ENCODE measurements at places on chromosomes 1 and 21.

- no peak for DNase-seq
Measured at GRCh38 chr1:223248770-223249140, 105.7 kb upstream of the TLR5 start.

DNA sequence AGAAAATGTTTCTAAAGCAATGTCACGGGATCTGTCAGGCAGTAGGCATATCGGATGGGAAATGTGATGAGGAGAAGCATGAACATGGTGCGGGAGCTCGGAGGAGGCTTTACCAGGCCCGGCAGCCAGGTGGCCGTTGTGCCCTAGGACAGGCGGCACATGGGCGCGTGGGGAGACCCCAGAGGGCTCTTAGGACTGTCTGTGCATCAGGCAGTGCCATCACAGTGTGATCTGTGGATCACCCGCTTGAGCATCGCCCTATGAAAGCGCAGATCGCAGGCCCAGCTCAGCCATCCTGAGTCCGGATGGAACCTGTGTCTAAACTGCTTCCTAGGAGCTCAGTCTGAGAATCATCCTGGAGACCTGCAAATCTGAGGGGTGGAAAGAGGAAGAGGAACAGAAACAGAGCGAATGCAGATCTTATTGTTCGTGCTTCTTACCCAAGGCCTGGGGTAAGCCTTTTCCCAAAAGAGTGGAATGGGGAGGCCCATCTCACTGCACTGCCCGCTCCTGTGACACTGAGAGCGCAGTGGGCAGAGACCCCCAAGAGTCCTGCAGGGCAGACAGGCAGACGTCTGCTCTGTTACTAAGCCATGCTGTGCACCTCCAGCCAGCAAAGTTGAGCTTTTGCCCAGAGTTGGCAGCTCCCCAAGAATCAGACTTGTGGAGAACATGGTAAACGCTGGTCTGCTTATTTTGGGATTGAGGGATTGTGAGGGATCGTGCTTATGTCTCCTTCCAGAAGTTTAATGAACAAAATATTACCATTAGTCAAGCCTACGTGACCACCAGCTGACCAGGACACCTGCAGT, 251.0 kb downstream of the RHOU start:
- peak; percentile 65 for DNase-seq

DNA sequence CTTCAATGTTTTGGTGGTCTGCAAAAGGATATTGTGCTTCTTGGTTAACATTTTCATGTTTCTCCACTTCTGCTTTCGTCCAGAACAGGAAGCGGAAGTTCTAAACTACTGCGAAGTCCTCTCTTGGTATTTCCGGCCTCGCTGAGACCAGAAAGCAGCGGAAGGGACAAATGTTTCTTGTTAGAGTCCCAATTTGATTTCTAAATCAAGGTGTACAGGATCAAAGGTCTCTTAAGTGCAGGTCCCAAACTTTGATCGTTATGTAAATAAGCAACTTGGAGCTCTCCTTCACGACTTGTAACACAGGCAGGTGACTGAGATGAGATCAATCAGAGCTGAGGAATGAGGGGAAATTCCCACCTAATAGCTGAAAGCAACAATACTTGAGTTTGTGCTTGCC, 40.1 kb upstream of the HMCN1 start:
- no peak for DNase-seq

DNA sequence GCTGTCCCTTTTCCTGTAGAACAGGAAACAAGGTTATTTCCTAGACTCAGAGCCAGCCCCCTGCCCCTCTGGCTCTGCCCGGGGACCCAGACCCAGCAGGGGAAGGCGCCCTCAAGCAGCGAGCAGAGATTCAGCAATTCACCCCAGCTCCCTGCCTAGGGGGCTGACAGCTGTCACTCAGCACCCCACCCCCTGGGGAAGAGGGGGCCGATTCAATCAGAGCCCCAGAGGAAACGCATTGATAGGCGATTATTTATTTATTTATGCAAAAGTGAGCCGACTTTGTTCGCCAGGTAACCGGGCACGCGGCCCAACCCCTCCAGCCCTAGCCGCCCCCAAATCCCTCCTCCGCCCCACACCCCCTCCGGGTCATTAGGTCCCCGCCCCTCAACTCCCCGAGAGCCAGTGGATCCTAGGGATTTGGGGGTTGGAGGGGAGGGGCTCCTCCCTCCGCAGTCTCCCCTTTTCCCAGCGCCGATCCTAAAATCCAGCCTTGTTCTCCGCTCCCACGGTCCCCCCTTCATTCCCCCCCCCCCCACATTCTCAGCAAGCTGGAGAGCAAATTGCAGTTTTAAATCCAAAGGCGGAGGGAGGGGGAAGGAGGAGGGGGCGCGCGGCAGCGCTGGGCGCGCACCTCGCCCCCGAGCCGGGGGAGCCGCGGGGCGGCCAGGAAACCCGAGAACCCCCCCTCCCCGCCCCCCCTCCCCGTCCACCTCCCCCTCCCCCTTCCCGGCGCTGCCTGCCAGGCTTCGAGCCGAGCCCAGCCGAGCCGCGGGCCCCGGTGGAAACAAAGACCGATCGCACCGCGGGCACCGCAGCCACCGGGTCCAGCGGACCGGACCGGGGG, 1.3 kb downstream of the AHDC1 start:
- DNase-seq, result peak; percentile 58

DNA sequence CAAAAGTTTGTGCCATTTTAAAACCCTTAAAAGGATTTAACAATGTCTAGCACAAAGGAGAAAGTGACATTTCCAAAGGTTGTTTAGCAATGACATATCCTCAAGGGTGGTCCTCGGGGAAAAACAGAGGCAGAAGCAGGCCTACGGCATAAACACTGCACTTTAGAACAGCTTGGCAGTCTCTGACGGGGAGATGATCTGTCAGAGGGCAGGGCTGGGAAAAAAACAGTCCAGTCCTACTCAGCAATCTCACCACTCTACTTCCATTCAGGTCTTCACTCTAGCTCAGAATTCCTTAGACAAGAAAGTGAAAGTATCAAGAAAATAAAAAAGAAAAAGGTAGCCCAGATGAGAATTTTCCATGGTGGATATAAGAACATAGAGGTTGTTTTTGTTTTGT, 4.1 kb downstream of the CRYZ start:
- no peak for DNase-seq

DNA sequence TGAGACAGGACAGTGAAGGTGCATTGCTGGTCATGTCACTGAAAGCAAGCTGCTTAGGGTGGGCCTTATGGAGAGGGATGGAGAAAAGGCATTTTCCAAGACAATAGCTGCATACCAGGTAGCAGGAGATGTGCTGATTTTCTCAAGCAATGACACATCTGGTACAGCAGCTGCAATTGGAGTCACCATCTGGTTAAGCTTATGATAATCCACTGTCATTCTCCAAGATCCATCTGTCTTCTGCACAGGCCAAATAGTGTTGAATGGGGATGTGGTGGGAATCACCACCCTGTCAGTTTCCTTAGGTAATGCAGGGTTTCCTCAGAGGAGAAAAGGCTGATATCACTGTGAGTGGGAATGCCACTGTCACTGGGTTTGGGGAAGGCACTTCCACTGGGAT, 54.6 kb downstream of the ADSS2 start:
- DNase-seq, result no peak

DNA sequence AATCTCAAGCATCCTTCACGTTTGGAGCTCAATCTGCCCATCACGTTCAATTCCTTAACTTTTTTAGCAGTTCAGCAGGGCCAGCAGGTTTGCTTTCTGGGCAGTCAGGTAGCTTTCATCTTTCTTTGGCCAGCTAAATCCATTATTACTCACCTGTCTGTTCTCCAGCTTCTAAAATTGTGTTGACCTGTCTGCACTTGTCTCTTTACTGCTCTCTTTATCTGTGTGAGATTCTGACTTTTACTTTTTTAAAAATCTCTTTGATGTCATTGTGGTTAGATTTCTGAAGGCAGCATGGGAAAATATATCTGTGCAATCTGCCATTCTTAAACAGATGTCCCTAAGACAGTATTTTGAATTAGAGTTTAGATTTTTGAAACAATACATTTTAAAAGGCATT, 24.9 kb upstream of the CYYR1 start:
- DNase-seq, result no peak

DNA sequence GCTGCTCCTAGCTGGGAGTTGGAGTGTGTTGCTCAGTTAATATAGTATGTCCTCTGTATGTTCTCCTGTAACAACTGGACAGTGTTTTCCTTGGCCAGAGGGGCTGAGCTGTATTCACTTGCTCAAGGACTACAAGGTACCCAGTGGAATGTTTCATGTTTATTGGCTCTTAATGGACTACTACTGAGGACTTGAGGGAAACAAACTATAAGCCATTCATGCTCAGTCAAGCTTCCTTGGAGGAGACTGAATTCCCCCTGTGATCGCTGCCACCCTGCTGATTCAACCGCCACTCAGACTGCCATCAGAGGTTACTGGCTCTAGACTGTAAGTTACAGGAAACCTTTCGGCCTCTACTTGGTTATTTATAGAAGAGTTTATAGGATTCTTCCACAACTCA, 166.6 kb downstream of the ZC3H11B start:
- DNase-seq, result no peak

DNA sequence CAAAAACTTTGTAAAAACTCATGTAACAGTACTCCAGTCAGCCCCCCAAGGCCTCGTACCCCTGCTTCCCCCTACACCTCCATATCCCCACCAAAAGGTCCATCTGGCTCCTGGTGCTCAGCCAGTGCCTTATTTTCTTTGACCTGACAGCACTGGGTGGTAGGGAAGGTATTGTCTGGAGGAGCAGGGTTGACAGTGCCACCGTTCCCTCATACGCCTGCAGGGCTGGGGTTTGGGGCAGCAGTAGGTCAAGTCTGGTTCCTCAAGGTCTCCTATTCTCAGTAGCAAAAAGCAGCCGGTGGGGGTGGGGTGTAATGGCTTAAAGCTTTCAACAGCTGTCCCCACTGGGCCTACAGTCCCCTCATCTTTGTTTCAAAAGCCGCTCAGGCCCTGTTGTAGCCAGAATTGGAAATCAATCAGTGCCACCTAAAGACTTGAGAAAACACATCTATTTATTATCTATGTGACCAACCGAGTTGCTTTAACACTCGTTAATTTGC, 25.3 kb upstream of the TTF2 start:
- DNase-seq, result no peak

- DNase-seq, result peak; percentile 96
Measured at GRCh38 chr1:205321162-205321958, at the start of gene NUAK2. TSS of gene NUAK2 (minus strand) at chr1:205321745. CDS start at chr1:205321628, 117 bp downstream.

- no peak for DNase-seq
Measured at GRCh38 chr1:55230659-55231058, 15.5 kb upstream of the USP24 start.

DNA sequence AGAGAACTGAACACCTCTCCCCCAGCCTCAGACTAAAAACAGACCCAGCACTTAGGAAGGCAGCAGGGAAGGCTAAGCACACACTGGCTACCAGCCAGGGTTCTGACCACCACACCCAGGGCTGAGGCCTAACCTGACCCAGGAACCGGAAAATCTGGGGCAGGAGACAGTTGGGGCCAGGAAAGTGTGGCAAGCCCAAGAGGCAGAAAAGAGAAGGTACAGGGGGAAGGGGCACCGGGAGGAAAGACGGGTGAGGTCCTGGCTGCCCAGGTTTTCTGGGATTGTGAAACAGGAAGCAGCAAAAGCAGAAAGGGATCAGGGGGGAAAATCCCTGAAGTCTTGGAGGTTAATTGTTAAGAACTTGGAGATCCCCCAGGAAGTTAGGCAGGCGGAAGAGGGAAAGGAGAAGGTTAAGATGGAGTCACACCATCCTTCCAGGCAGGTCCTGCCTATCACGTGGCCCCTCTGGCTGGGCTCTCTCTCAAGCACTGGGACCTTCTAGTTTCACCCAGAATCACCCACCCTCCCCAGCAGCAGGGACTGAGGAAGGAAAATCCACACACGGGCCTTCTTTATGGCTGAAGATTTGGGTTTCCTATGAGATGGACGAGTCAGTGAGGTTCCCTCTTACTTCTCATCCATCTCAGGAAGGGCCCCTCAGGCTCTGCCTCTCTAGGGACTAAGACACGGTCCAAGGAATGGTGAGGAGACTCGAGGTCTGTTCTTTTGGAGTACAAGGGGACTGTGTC, 2.6 kb downstream of the HDGF start:
- DNase-seq, result peak; percentile 57

DNA sequence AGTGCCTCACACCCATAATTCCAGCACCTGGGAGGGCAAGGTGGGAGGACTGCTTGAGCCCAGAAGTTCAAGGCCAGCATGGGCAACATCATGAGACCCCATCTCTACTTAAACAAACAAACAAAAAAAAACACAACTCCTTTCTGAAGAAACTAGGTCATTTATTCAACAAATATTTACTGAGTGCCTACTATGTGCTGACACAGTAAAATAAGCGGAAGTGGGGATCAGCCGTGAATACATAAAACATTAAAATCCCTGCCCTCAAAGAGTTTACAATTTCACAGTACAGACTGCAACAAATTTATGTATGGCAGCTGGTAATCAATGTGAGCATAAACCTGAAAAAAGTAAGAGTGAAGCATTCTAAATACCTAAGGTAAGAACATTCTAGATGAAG, 65.3 kb downstream of the TUT4 start:
- no peak for DNase-seq

DNA sequence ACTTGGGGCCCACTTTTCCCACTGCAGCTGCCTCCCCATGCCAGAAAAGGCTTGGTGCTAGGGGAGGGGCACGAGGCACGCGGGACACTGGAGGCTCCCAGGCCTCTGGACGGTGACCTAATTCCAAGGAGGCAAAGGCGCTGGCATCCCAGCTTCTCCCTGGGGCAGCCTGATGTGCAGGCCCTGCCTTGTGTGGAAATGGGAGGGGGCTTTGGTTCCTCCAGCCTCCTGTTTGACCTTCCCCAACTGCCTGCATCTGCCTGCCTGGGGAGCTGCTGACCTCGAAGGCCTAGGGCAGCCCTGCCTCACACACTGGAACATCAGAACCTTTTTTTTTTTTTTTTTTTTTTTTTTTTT, 39.9 kb downstream of the KIAA1614 start:
- no peak for DNase-seq

- peak; percentile 53 for DNase-seq
Measured at GRCh38 chr1:171984850-171985485, 143.7 kb downstream of the DNM3 start.

GRCh38 chr1:166884040-166884642, 8.1 kb upstream of the TADA1 start:
- peak; percentile 75 for DNase-seq

GRCh38 chr1:173038875-173039554, 11.7 kb downstream of the TNFSF18 start:
- no peak for DNase-seq

DNA sequence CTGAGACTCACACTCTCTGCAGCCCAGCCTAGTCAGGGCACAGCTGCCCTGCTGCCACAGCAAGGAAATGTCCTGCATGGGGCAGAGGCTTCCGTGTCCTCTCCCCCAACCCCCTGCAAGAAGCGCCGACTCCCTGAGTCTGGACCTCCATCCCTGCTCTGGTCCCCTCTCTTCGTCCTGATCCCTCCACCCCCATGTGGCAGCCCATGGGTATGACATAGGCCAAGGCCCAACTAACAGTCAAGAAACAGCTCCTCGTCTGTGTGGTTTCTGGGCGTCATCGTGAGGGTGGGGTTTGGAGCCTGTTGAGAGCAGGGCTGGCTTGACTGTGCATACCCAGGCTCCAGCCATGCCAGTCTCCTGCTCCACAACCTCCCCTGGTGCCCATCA, 19.5 kb downstream of the FAAH start:
- peak; percentile 12 for DNase-seq

- DNase-seq, result peak; percentile 38
Measured at GRCh38 chr21:35779690-35780570, 280.4 kb downstream of the SETD4 start.

- DNase-seq, result no peak
Measured at GRCh38 chr1:234148350-234148749, 224.9 kb upstream of the COA6 start.
